Stimulated activated CD4-positive, alpha-beta T cell treated with anti-CD3 and anti-CD28 coated beads, TNF-alpha, amount 100 ng/mL, for 24 hours (primary cell): ENCODE measurements at places on chromosomes 5 and 9.

- no peak for DNase-seq
These were observed 149.9 kb downstream of the TRIO start for GRCh38 chr5:14292766-14293658.

GRCh38 chr9:124625087-124625486 is 117.9 kb upstream of the NR5A1 start:
- no peak for DNase-seq

GRCh38 chr5:57822651-57823050 is 340.0 kb upstream of the ACTBL2 start:
- DNase-seq = no peak

DNA sequence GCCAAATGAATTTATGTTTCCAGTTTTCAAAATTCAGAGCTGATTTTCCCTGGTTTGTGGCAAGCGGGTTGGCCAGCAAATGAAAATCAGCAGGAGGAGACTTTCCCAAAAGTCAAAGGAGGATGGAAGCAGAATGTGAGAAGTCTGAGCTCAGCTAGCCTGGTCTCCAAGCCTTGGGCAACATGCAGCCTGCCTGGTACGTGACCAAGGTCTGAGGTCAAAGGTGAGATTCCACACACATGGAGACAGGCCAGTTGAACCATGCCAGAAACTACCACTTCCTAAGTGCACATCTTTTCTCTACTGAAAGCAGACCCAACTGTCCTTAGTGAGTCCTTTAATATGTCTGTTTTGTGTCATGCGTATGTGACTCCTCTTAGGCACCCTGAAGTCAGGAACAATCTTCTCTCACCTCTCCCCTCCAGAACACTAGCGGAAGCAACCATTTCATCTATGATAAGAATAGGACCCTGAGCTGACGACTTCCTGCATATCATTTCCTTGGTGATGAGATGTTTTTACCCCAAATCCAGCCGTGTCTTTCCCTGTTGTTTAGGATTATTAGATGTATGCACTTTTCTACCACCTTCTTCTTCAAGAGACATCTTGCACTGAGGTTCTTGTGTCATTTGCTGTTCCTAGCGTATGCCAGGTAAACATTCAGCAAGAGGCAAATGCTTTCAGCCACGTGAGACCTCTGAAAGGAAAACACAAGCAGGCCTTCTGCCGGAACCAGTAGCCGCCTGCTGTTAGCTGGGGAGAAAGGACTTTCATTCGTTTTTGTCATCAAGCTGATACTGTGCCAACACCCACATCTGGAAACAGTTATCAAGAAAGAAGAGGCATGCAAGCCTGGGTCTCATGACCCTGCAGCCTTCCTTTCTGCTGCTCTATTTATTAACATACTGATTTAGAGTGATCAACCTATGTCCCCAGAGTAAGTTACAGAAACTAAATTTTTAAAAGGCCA is 9.7 kb upstream of the TGFBI start:
- DNase-seq = no peak

DNA sequence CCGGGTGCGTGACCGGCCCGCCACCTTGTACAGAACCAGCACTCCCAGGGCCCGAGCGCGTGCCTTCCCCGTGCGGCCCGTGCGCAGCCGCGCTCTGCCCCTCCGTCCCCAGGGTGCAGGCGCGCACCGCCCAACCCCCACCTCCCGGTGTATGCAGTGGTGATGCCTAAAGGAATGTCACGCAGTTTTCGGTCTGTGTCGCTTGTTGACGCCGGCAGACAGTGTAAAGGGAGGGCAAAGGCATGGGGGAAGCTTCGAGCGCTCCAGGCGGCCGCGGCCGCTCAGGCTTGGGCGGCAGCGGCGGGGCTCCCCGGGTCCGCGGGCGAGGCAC is 1.3 kb downstream of the LRRC26 start:
- no peak for DNase-seq

DNA sequence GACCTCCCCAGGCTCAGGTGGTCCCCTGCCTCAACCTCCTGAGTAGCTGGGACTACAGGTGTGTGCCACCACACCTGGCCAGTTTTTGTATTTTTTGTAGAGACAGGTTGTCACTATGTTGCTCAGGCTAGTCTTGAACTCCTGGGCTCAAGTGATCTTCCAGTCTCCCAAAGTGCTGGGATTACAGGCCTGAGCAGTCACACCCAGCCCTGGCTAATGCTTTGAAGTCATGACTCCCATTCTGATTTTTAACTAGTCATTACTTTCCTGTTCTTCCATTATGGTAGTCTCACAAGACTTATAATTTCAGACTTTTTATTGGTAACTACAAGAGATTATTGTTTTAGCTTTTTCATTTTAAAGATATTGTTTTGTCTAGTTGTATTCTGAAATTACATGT is 26.3 kb downstream of the UBAP1 start:
- no peak for DNase-seq

DNA sequence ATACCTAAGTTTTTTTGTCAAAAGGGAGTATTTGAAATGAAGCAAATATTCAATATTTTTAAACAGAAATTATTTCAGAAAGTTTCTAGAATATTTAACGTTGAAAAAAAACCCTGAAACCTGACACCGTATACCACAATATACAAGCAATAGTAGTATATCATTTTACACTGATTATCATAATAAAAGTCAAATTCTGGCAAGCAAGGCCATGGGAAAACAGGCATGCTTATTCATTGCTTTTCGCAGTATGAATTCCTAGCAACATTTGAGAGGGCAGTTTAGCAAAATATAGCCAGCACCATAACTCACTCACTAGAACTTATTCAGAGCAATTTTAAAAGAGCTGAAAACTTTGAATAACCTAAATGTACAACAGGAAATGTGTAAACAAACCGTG is 46.1 kb downstream of the ERAP1 start:
- no peak for DNase-seq

DNA sequence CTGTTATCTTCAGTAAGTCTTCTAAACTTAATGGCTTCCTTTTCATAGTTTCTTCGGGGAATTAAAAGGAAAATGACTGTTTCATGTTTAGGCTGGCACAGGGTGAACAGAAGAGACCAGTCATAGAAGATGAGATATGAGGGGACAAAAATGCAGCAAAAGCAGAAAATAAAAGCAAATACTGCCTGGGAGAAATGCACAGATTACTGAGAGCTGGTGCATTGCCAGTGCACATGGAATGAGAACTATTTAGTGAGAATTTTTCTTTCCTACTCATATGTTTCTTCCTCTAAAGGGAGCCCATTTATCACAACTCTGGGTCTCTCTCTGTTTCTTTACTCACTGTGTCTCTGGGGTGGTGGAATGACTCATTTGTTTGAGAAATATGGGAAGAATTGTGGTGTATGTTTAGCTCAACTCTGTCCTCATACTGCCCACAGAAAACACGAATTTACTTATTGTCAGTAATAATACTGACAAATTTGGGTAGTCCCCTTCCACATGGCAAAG is 25.9 kb upstream of the ANKRD55 start:
- no peak for DNase-seq

DNA sequence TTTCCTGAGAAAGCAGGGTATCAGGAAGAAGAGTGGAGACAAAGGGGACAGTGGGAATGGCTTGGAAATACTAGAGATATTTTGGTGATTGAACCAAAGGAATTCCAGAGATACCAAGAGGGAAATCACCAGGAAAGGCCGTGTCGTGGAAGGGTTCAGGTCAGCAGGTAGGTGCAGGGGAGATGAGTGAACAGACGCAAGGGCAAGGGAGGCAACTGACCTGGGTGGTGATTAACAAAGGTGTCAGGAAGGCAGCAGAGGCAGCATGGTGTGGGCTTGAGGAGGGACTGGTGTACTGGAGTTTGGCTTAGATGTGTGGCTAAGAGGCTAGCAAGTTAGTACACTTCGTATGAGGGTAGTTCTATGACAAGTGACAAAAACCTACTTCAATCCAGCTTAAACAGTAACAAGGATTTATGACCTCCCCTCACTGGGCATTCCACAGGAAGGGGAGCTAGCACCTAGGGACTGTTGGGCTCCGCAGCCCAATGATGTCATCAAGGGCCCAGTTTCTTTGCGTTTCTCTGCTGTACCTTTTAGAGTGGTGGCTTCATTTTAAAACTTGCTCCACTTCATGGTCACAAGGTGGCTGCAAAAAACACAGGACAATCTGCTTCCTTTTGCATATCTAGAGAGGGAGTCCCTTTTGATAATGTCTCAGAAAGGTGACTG is 37.0 kb downstream of the INIP start:
- no peak for DNase-seq

GRCh38 chr5:146047396-146047795 is 58.0 kb downstream of the PLAC8L1 start:
- no peak for DNase-seq

DNA sequence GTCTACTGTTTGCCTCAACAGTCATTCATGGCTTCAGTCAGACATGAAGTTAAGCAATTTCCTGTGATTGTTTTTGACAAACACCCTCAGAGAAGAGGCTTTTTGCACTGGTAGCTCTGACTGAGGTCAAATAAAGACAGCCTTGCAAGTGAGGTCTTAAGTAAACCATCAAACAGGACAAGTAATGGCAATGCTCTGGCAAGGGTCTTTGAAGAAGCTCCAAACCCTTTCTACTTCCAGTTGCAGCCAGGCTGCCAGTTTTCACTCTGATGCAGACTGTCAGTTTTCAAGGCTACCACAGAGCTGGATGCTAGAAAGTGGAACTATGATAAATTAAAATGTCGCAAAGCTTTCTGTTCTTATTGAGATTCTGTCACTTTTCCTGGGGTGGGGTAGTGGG is 421.5 kb upstream of the PTGER4 start:
- DNase-seq = no peak

DNA sequence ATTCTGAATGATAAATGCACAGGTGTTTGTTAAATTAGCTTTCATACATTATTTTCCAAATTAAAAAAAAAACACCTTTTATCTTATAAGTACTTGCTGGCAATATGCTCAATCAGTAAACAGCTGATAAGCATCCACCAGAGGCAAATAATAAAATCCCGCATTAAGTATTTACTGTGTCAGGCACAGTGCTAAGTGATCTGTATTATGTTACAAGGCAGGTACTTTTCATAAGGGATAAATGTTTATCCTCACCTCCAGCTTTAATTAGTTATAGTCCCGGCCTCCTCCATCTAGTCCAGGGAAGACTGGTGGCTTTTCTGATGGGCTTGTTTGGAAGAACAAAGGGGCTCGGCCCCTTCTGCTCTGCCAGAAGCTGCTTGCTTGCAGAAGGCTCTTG is 40.1 kb downstream of the PFDN1 start:
- no peak for DNase-seq

DNA sequence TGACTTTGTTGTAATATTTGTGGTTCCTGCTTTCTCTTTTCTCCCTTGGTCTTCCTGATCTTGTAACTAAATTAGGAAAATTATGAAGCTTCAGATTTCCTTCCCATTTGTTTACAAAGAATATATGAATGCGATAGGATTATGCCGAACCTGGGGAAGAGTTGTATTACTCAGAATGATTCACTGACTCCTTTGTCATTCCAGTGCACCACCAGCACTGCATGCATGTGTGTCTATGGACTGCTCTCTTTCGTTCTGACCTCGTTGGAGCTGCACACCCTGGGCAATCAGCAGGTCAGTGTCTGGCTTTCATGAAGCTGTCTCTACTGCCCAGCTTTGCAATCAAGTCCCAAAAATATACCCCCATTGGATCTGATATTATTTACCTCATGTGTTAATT is 25.5 kb downstream of the NUP188 start:
- no peak for DNase-seq

- no peak for DNase-seq
These were observed 12.7 kb downstream of the NIPBL start for GRCh38 chr5:36889264-36889663.

DNA sequence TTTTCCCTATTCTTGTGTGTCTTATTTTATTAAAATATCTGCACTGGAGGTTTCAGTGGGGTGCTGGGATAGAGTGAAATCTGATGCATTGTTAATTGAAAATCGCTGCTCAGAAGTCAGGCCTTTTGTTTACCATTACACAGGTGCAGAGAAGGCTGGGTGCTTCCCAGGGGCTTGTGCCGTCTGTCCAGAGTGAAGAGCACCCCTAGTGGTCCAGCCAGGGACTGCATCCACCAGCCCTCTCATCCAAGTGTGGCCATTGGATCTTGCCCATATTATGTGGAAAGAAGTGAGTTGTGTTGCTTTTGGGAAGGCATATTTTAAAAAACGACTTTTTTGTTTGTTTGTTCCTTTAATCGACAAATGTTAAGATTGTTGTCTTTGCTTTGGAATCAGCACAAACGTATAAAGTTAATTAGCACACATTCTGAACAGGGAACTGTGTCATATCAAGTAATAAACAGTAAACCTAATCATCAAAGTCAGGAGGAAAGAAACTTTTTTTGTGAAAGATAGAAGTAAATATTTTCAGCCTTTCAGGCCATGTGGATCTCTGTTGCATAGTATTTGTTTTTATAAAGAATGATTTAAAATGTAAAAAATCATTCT is 315.6 kb downstream of the MTRR start:
- no peak for DNase-seq

- DNase-seq = no peak
These were observed 79.7 kb downstream of the ARHGAP26 start for GRCh38 chr5:142849880-142850279.

GRCh38 chr5:100890461-100891008 is 12.5 kb downstream of the ST8SIA4 start:
- DNase-seq = no peak

GRCh38 chr9:750249-750967 is 91.1 kb upstream of the DMRT1 start:
- DNase-seq = no peak

DNA sequence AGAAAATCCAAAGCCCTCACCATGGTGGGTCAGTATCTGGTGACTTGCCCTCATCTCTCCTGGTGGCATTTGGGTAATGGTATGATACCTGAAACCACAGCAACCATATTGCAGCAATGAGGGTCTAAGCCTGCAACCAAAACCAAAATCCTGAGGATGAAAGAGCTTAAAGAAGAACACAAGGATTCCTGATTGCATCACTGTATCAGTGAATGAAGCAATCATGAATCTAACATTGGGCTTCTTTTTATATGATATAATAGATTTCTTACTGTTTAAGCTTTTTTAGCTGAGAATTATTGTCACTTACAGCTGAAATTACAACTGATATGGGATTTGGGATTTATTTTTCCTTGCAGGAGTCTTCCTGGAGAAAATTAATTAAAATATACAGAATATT is 269.9 kb downstream of the MEF2C start:
- no peak for DNase-seq

DNA sequence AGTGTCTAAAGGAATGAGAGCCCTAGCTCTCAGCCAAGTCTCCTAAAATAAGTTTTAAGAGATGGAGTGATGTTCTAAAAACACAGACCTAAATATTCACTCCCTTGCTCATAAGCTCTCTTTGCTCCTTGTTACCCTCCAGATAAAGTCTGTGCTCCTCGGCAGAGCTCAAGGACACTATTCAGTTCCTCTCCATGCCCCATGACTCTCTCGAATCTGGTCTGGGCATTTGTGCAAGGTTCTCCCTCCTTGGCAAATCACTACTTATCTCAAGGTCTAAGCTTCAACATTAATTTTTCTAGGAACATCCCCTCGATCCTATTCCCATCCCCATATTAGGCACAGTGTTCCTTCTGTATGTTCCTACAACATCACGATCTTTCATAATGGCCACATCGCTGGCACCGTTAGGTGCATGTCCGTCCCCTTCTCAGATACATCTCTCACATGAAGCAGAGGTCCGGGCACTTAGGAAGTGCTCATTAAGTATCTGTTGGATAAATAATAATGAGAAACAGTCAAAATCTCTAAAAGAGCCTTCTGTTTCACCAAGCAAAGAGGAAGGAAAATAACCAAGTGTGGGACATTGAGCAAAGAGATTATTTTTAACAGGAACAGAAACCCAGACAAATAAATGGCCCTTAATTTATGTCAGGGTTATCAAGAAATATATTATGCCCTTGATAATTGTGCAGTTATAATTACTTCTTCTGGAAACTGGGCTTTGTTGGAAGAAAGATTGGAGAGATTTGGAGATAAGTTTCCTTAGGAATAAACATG is 85.9 kb upstream of the HTR4 start:
- DNase-seq = no peak
